ENCODE measurements at places on chromosomes 6 and 20. TPM values are rescaled to one million over a fixed set of nuclear protein-coding genes. Genes with fewer than 3 reads are reported as not detected.

PSORS1C2 gene
- not detected for total RNA-seq

ADGB gene
- total RNA-seq: not detected

XKR7 gene
- total RNA-seq: not detected

OSER1 gene
- 30.3 TPM for total RNA-seq

ARMH2 gene
- total RNA-seq: not detected

GABRR1 gene
- not detected for total RNA-seq

TUBB1 gene
- total RNA-seq: not detected

ZMYND8 gene
- 26.4 TPM for total RNA-seq

MAPK14 gene
- total RNA-seq: 53.9 TPM

GPR63 gene
- total RNA-seq: 1.2 TPM

EPM2A gene
- total RNA-seq: 1.9 TPM

SAMD10 gene
- total RNA-seq: 2.1 TPM

LKAAEAR1 gene
- total RNA-seq: not detected

SH3BGRL2 gene
- total RNA-seq: 8.3 TPM

GABRR2 gene
- total RNA-seq: not detected

SCAF8 gene
- 27.5 TPM for total RNA-seq

C6orf163 gene
- total RNA-seq: 0.35 TPM

Measured in myometrial cell (primary cell).